Kidney (tissue), 22 donors: ENCODE measurements at places on chromosomes 3 and 15. TPM values are rescaled to one million over a fixed set of nuclear protein-coding genes. Genes with fewer than 3 reads are reported as not detected.

- H3K27me3 ChIP-seq: no peaks in the 10 kb centered on the region
- no peak overlapping the region for H3K4me3 ChIP-seq
- no peak overlapping the region for H3K27ac ChIP-seq
- no peaks in the 10 kb centered on the region for H3K4me1 ChIP-seq
- H3K36me3 ChIP-seq: no peaks in the 10 kb centered on the region
Observed at GRCh38 chr3:193897731-193898180, 238.2 kb upstream of the HES1 start.

GRCh38 chr3:136982520-136983138 is 24.8 kb downstream of the IL20RB start:
- no peak overlapping the region for H3K4me3 ChIP-seq
- no peaks in the 10 kb centered on the region for H3K36me3 ChIP-seq
- peak; percentile 38 for DNase-seq
- H3K4me1 ChIP-seq: no peaks in the 10 kb centered on the region
- no peak overlapping the region for H3K27ac ChIP-seq

GRCh38 chr3:48372377-48372770 is 355 bp downstream of the FBXW12 start:
- no peak for DNase-seq
- no peaks in the 10 kb centered on the region for H3K27me3 ChIP-seq
- no peaks in the 10 kb centered on the region for H3K4me1 ChIP-seq
- H3K27ac ChIP-seq: no peak overlapping the region
- H3K4me3 ChIP-seq: no peak overlapping the region

- DNase-seq: no peak
- H3K27ac ChIP-seq: no peak overlapping the region
- H3K4me3 ChIP-seq: no peak overlapping the region
- H3K4me1 ChIP-seq: no peaks in the 10 kb centered on the region
- peaks cover 13% of the 10 kb centered on the region for H3K36me3 ChIP-seq
Observed at GRCh38 chr15:62799037-62799436, 243.5 kb upstream of the TPM1 start.

- no peaks in the 10 kb centered on the region for H3K36me3 ChIP-seq
- DNase-seq: no peak
- no peak overlapping the region for H3K4me3 ChIP-seq
- no peaks in the 10 kb centered on the region for H3K27me3 ChIP-seq
Observed at GRCh38 chr3:152618529-152618928, 216.4 kb upstream of the P2RY1 start.

DNA sequence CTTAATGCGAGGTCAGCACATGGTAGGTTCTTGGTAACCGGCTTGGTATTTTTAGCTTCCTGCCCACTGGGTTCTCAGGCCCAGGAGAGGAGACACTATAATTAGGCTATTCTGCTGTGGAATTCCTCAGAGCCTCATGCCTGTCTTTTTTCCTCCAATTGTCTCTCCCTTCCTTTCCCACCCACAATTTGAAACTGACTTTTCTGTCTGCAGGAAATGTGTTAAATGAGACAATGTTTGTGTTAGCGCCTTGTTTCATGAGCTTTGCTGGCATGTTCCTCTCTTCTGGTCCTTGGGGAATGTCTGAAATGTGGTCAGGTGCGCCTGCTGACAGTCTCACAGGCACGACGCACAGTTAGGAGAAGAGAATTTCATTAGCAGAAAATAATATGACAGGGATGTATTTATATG is 223.6 kb upstream of the CTNNB1 start:
- H3K27me3 ChIP-seq: no peaks in the 10 kb centered on the region
- no peak overlapping the region for H3K4me3 ChIP-seq
- H3K36me3 ChIP-seq: no peaks in the 10 kb centered on the region
- no peak overlapping the region for H3K27ac ChIP-seq

Gene NR2F2
- total RNA-seq: 191 TPM

Gene GNAT1
- total RNA-seq: not detected

Gene CFAP100
- total RNA-seq: not detected

Gene LINGO1
- 3.9 TPM for total RNA-seq

Gene LDHAL6B
- not detected for total RNA-seq
